ENCODE measurements at places on chromosomes 16 and 17. TPM values are rescaled to one million over a fixed set of nuclear protein-coding genes. Genes with fewer than 3 reads are reported as not detected.

Gene SENP3
- total RNA-seq = 43.7 TPM

Gene PLEKHM1
- 61.3 TPM for total RNA-seq

Gene KRTAP1-5
- total RNA-seq = not detected

Gene SPNS3
- 26.5 TPM for total RNA-seq

Gene CD68
- 32.5 TPM for total RNA-seq

Gene PARD6A
- total RNA-seq = 9.5 TPM

Gene BCL6B
- 0.36 TPM for total RNA-seq

Gene ARL17B
- 23.8 TPM for total RNA-seq

Gene MT3
- 16.3 TPM for total RNA-seq

Gene TBC1D3C
- 5.0 TPM for total RNA-seq

Gene KRTAP4-4
- not detected for total RNA-seq

Gene PTX4
- total RNA-seq = not detected

Gene RDM1
- total RNA-seq = 17.3 TPM

Gene ACSM2A
- total RNA-seq = not detected

Gene CEP295NL
- 0.23 TPM for total RNA-seq

Gene PPM1E
- not detected for total RNA-seq

Gene TSPOAP1
- total RNA-seq = 70.6 TPM

Measured in activated naive CD8-positive, alpha-beta T cell treated with anti-CD3 and anti-CD28 coated beads, Interleukin-2, amount 10 ng/mL, durations not matched to agents 7 days and 5 days (primary cell).